A549 treated with DMSO at 1 μM for 4 hours (cell line): ENCODE measurements at places on chromosomes 11 and 22. TPM values are rescaled to one million over a fixed set of nuclear protein-coding genes. Genes with fewer than 3 reads are reported as not detected.

Gene OR2AG2
- total RNA-seq, result 0.05 to 0.09 TPM (median 0.06 TPM) in 3 of 5 replicates, not detected in the others

Gene CASP5
- total RNA-seq, result not detected in 5 replicates

Gene USP2
- 0.32 to 0.58 TPM (median 0.38 TPM) in 5 replicates for total RNA-seq

Gene CDC45
- 23.5 to 26.4 TPM (median 24.8 TPM) in 5 replicates for total RNA-seq

Gene CRYAB
- total RNA-seq, result 4.2 to 9.8 TPM (median 4.4 TPM) in 5 replicates
